T-helper 17 cell (primary cell): ENCODE measurements at places on chromosomes 12 and 14.

DNA sequence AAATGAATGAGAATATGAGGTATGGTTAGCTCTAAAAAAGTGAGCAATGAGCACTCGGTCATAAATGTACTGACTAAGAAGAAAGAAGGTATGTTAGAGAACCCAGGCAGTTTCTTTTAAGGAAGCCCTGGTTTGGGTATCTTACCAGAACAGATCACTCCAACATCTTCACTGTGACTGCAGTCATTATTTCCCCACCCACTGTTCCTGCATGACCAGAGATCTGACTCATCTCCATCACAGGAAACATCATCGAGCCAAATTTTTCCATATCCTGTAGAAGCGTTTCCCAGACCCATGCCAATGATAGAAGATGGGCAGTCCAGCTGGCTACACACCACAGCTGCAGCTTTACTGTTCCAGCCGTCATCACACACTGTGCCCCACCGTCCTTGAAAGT lies 48.0 kb downstream of the CD163L1 start:
- no peak overlapping the region for H3K27ac ChIP-seq
- no peak for DNase-seq
- no peaks in the 10 kb centered on the region for H3K27me3 ChIP-seq
- peaks cover 3% of the 10 kb centered on the region for H3K36me3 ChIP-seq
- H3K4me1 ChIP-seq = no peaks in the 10 kb centered on the region

DNA sequence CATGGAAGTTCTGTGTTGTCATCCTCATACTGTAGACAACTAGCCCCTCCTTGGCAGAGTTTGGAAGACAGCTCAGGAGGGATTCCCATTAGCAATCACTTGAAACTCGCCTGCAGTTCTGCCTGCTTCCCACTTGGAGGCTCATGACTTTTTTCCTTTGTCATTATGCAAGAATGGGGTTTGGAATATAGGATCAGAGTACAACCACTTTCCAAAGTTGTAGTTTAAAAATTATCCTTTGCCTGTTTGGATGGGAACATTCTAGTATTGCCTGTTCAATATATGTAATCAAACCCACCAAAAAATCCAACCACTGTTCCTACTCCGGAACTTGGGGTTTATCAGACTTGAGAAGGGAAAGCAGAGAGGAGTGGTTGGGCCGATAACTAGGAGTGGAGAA lies 2.1 kb upstream of the GPD1 start:
- H3K4me1 ChIP-seq = peaks cover 7% of the 10 kb centered on the region
- no peak for DNase-seq
- H3K27me3 ChIP-seq = no peaks in the 10 kb centered on the region
- peaks cover 7% of the 10 kb centered on the region for H3K36me3 ChIP-seq
- H3K4me3 ChIP-seq = no peak overlapping the region

DNA sequence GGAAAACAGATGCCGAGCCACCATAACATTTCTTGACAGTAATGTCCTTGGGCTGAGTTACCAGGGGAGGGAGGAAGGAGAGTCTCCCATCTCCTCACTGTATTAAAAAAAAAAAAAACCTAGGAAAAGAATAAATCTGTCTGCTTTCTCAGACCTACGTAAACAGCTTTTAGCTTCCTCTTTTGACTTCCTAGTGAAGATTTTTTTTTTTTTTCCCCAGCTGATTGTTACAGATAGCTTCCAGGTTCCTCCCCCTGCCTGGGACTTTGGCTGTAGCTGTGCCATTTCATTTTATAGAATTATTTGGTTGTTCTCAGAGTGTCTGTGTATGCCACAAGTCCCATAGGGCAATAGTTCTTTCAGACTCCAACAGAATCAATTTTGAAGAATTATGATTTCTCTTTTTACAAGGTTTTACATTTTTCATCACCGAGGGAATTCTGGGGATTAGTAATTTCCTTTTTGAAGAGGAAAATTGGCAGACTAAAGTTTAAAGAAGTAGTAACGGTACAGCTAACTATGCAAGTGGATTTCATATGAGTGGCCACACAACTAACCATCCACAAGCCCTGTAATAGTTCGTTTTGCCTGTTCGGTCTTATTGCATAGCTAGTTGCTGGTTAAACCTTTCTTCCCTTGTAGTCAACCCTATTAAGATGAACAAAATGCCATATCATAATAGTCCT lies 23.1 kb upstream of the GNS start:
- peaks cover 7% of the 10 kb centered on the region for H3K36me3 ChIP-seq
- peaks cover 12% of the 10 kb centered on the region for H3K4me1 ChIP-seq
- H3K27me3 ChIP-seq = peaks cover 48% of the 10 kb centered on the region
- DNase-seq = no peak
- no peak overlapping the region for H3K27ac ChIP-seq
- H3K4me3 ChIP-seq = peak overlapping the region; percentile 92

- no peak for DNase-seq
- H3K4me3 ChIP-seq = no peak overlapping the region
- no peaks in the 10 kb centered on the region for H3K27me3 ChIP-seq
- no peaks in the 10 kb centered on the region for H3K36me3 ChIP-seq
Measured at GRCh38 chr12:108779998-108780688, 48.8 kb upstream of the CORO1C start.

DNA sequence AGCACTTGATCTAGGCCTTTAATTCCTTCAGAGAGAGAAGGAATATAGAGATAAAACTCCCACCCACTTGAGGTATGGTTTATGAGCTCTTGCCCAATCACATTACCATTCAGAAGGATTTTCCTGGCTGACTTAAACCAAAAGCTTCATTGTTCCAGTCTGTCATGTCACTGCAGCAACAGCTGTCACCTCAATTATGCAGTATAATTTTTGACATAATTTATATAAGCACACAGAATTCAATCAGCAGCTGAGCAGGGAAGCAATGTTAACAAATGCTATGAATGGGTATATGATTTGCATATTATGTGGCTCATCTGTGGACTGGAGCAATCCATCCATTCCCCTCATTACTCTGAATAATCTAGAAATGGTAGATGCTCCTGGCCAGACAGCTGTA lies 40.3 kb downstream of the CBX5 start:
- peaks cover 6% of the 10 kb centered on the region for H3K36me3 ChIP-seq
- H3K4me1 ChIP-seq = peaks cover 5% of the 10 kb centered on the region
- no peak for DNase-seq
- H3K4me3 ChIP-seq = no peak overlapping the region

GRCh38 chr14:92841930-92842329 lies 47.8 kb downstream of the GOLGA5 start:
- H3K27me3 ChIP-seq = no peaks in the 10 kb centered on the region
- H3K36me3 ChIP-seq = peaks cover 4% of the 10 kb centered on the region
- peaks cover 6% of the 10 kb centered on the region for H3K4me1 ChIP-seq
- H3K4me3 ChIP-seq = peak overlapping the region; percentile 25

DNA sequence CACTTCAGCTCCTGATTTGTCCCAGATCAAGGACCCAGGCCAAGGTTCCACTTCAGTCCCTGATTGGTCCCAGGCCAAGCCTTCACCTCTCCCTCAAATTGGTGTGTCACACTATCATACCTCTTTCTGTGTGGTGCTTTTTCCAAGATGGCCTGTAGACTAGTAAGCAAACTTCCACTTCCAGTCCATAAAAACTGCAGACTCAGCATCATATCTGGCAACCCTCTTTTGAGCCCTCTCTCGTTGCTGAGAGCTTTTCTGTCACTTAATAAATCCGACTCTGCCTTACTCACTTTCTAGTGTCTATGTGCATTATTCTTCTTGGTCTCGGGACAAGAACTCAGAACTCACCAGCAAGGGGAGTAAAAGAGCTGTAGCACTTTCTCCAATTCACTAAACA lies 1395.1 kb downstream of the LRFN5 start:
- no peak overlapping the region for H3K4me3 ChIP-seq
- H3K36me3 ChIP-seq = no peaks in the 10 kb centered on the region
- H3K27me3 ChIP-seq = no peaks in the 10 kb centered on the region

DNA sequence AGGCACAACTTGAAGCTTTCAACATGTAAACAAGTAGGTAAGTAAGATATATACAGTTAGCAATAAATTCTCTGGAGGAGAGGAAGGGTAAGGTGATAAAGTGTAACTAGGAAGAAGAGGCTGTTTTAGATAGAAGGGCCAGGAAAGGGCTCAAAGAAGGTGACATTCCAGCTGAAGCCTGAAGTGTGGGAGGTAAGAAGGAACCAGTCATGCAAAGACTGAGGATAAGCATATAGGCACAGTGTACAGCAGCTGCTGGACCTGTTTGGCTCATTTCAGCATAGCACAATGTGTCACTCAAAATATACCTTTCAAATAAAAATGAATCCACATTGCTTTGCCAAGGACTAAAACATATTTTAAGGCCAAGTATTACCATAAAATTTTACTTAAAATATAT lies 28.6 kb upstream of the ARL1 start:
- H3K36me3 ChIP-seq = no peaks in the 10 kb centered on the region
- no peaks in the 10 kb centered on the region for H3K27me3 ChIP-seq
- H3K27ac ChIP-seq = no peak overlapping the region
- H3K4me3 ChIP-seq = no peak overlapping the region
- DNase-seq = no peak
